Endothelial cell (in vitro differentiated cells): ENCODE measurements at places on chromosomes 5 and 9. TPM values are rescaled to one million over a fixed set of nuclear protein-coding genes. Genes with fewer than 3 reads are reported as not detected.

DNA sequence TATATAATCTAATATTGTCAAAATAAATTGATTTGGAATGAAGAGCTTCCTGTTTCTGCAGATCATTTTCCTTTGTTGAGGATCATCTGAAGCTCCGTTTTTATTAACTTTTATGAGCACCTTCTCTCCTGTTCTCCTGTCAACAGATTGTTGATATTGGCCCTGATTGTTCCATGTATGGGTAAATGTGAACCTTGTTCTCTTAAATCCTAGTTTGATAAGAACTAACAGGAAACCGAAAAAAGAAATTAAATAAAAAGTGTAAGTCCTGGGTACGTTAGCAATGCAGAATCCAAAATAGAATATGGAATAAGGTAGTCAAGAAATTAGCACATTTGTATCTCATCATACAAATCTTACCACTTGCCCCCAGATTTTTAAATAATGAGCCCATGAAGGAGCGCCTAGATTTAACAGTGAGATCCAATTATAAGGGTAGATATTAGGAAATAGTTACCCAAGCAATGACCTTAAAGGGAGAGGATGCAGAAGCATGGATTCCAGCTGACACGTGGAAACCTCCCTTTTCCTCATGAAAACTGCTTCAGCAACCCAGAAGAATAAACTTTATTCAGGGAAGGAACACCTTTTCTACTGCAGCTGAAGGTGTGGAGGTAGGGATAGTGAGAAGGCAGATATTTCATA lies 80.8 kb upstream of the PIK3R1 start:
- no peak for DNase-seq

- no peak for DNase-seq
Measured at GRCh38 chr9:121736934-121737462, 85.6 kb downstream of the DAB2IP start.

DNA sequence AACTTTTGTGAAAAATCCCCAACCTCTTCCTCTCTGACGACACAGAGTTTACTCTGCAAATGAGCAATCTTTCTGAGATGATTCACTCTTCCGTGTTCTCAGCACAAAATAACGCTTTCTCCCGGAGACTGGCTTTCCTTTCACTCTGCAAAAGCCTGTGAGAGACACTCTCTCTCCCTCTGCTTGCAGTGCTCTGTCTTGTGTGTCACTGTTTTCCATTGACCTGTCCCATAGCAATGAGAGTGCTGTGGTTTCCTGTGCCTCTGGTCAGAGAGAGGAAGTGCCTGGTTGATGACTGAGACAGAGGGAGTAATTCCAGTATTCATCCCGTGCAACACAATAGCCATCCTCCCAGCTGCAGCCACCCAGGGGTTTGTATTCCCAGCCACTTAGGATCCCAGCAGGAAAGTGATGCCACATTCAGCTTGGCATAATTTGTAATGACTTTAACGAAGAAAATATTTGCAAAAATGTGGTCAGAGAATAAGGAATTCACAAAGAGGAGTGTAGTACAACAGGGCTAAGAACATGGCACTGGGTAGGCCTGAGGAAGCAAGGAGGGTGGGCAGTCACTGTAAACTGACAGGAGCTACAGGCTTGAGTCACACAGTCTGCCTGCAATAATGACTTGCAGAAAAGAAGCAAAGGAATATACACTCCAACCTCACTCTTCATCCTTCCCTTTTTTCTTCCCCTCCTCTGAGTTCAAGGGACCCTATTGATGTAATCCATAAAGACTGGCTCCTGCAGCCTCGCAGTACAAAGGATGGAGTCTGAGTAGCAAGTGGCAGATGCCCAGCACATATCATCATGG lies 463.5 kb upstream of the RGMB start:
- DNase-seq: peak; percentile 38

- DNase-seq: no peak
Measured at GRCh38 chr5:172189693-172190296, 1.8 kb upstream of the STK10 start.

- no peak for DNase-seq
Measured at GRCh38 chr5:158537366-158537765, 562.4 kb downstream of the EBF1 start.

DNA sequence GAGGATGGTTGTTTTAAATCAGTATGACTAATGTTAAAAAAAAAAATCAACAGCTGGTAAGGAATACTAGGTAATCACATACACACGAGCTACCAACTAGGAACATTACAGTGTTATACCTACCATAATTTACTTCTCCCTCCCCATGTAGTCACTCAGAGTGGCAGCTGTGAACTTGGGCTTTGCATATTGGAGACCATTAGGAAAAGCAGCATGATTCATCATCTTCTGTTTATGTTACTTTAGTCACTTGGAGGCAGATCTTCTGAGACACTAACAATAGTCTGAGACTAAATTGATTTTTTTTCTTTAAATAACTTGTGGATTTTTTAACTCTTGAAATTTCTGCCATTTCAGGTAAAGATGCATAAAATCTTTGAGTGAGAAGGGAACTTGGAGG lies 141.5 kb upstream of the NR4A3 start:
- DNase-seq: no peak

CTSV gene
- total RNA-seq: 20.4 TPM

PCDHA12 gene
- 9.7 TPM for total RNA-seq

GRCh38 chr5:96785326-96786109 lies 22.2 kb downstream of the ERAP1 start:
- DNase-seq: no peak

- DNase-seq: peak; percentile 73
Measured at GRCh38 chr9:120755810-120756434, 37.3 kb downstream of the FBXW2 start.
